ENCODE measurements at places on chromosomes 7 and 10. TPM values are rescaled to one million over a fixed set of nuclear protein-coding genes. Genes with fewer than 3 reads are reported as not detected.

DNA sequence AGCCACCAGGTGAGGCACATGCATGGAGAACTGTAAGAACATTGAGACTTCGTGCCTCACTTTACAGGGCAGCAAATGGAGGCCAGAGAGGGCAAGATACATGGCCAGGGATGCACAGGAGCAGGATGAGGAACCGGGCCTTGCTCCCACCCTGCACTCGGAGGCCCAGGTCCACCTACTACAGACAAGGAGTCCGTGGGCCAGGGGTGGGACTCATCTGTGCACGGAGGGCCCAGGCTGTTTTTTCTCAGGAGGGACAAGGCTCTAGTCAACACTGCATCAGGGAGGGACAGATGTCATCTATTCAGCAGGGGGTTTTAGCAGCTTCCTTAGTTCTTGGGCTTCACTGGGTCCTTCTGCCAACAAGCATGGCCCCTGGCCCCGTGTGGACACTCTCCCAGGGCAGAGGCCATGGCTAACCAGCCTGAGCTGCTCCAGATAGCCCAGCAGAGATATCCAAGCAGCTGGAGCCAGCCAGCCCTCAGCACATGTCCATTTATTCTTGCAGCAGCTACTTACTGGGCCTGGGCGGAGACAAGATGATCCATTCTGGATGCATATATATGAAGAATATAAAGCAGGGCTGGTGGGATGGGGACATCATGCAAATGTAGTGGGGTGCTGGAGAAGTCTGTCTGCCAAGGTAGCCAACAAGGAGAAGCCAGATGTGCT is 134.5 kb upstream of the RET start:
- no peak for DNase-seq

DNA sequence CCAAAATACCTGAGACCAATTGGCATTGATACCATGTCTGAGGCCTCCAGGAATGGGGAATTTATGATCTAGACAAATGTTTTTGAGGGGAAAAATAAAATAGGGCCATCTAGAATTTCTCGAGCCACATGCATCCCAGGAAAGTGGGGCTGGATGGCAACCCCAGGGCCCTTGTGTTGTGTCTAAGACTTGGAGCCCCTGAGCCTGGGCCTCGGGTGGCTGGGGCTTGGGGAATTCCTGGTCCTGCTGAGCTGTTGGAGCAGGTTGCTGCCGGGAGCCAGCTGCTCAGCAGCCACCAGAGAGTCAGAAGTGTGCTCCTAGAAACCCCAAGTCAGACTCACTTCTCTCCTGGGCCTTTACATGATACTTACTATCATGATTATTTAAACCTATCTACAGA is 172.9 kb downstream of the WDR37 start:
- DNase-seq = no peak

DNA sequence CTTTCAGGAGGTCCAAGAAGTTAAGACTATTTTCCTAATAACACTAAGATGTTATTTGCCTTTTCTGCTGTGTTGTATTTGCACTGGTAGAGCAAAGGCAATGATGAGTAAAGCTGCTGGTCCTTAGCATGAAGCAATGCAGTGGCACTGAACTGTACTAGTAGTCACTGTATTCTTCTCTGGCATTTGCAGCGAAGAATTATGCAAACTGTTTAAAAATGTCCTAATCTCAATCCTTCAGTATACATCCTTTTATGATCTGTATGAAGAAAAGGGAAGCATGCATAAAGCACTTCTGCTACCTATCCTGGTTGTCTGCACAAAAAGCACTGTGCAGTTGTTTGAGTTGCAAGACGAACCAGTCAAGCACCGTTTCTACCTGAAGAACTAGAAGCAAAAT is 20.4 kb downstream of the IGF2BP3 start:
- DNase-seq = no peak

- DNase-seq = no peak
These were observed 37.3 kb downstream of the SLC16A9 start for GRCh38 chr10:59672150-59672875.

Gene GIMAP4
- not detected for total RNA-seq

GRCh38 chr7:105365541-105366534 is 22.9 kb downstream of the SRPK2 start:
- no peak for DNase-seq

- DNase-seq = no peak
These were observed 15.5 kb upstream of the MICALL2 start for GRCh38 chr7:1474736-1475135.

Gene PRSS37
- not detected for total RNA-seq

GRCh38 chr7:20793694-20794394 is 7.2 kb upstream of the SP8 start:
- DNase-seq = no peak

Gene OPALIN
- not detected for total RNA-seq

DNA sequence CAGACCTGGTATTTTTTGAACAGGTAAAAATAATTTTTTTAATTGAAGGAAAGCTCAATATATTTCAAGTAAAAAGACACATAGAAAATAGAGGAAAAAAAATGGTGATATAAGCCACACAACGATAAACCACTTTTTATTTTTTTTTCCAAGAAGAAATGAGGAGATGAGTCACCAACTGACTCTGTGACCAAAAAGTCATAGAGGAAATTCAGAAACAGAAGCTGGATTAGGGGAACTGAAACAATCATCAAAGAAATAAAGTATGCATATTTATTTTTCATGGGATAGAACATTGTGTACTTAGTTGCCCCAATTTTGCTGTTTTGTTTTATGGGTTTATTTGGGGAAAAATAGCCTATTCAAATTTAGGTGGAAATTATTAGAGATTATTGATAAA is 176.8 kb upstream of the AGR3 start:
- no peak for DNase-seq

DNA sequence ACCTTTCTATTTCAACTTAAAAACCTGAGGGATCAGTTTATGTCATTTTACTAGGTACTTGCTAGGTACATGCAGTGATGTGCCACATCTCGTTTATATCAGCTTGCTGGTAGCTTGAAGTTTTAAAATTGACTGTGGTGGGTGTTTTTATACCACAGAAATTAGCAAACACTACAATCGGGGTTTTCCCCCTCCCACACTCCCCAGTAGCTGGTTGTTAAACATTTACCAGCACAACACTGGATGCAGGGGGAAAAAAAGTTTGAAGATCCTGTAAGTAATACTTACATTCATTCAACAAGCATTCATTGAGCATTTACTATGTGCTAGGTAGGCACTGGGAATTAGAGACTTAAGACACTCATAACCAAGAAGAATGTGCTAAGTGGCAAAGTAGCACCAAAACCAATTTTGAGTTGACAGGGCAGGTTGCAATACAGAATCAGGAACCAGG is 32.6 kb downstream of the USP6NL start:
- DNase-seq = no peak

GRCh38 chr7:45657890-45658715 is 83.9 kb downstream of the ADCY1 start:
- DNase-seq = no peak

GRCh38 chr7:88071994-88072714 is 138.1 kb downstream of the ADAM22 start:
- DNase-seq = no peak

Data from epithelial cell of proximal tubule (primary cell).